Activated CD4-positive, alpha-beta T cell treated with anti-CD3 and anti-CD28 coated beads for 1 hour (primary cell): ENCODE measurements at places on chromosomes 16 and 17.

DNA sequence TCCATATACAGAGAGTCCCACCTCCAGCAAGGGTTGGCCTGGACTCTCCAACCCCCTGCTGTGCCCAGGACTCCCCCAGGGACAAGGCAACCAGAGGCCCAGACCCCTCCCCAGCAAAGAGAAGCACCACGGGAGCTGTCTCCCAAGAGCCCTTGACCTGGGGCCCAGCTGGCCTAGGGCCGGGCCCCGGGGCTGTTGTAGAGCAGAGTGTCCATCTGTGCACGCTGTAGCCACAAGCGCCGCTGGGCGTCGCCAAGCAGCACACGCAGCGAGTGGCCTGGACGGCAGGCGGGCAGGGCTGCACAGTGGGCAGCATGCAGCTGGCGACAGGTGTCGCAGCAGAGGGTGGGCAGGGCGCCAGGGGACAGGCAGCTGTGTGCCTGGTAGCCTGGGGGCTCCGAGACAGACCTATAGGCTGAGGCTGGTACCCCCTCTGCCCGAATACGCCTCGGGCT is 4.3 kb downstream of the SPATA2L start:
- no peak for DNase-seq

- DNase-seq, result no peak
Observed at GRCh38 chr16:19203374-19203966, 35.4 kb downstream of the SYT17 start.

- DNase-seq, result no peak
Observed at GRCh38 chr16:77499373-77500285, 64.8 kb upstream of the ADAMTS18 start.

DNA sequence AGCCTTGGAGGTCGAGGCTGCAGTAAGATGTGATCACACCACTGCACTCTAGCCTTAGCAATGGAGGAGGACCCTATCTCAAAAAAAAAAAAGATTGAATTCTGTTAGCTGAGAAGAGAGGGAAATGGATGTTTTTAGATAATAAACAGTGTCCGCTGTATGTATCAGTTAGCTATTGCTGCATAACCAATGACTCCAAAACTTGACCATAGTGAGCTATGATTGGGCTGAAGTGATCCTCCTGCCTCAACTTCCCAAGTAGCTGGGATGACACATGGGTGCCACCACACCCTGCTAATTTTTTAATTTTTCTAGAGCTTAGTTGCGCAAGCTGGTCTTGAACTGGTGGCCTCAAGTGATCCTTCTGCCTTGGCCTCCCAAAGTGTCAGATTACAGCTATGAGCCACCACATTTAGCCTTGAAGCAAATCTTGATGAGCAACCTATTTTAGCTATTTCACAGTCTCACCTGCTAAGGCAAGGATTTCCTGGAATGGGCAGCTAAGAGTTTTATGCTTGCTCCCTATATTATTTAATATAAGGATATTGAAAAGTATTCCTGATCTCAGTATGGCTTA is 68.3 kb upstream of the ATF7IP2 start:
- no peak for DNase-seq

DNA sequence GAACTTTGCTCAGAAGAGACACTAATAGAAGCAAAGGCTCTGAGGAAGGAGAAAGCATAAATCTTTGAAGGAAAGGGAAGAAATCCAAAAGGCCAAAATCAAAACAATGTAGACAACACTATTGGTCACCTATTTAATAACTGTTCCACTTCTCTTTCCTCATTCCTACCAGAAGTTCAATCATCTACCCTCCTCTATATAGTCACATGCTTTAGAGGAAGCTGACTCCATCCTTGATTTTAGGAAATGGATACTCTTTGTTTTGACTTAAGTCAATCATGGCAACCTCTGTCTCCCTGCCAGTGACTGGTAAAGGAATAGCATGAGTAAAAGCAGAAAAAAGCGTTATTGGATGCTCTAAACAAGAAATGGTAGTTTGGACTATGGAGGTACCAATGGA is 7.3 kb downstream of the BRIP1 start:
- no peak for DNase-seq

- DNase-seq, result no peak
Observed at GRCh38 chr17:44763170-44763569, 4.4 kb downstream of the ADAM11 start.

GRCh38 chr17:64992325-64992802 is 64.2 kb downstream of the GNA13 start:
- no peak for DNase-seq

DNA sequence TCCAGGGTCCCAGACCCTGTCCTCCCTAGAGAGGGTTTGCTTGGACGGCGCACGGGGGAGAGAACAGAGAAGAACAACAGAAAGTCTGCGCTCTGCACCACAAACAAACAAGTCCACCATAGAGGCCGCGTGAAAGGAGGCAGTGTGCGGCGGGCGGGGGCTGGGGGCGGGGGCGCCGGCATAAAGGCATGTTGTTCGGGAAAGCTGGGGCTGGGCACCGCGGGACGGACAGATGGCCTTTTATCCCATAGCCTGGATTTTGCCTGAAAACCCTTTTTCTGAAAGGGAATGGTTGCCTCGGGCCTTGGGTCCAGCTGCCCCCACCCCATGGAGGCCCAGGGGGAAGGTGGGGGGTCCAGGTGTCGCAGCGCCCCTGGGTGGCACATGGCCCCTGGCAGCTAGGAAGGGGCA is 26.0 kb downstream of the FA2H start:
- no peak for DNase-seq

DNA sequence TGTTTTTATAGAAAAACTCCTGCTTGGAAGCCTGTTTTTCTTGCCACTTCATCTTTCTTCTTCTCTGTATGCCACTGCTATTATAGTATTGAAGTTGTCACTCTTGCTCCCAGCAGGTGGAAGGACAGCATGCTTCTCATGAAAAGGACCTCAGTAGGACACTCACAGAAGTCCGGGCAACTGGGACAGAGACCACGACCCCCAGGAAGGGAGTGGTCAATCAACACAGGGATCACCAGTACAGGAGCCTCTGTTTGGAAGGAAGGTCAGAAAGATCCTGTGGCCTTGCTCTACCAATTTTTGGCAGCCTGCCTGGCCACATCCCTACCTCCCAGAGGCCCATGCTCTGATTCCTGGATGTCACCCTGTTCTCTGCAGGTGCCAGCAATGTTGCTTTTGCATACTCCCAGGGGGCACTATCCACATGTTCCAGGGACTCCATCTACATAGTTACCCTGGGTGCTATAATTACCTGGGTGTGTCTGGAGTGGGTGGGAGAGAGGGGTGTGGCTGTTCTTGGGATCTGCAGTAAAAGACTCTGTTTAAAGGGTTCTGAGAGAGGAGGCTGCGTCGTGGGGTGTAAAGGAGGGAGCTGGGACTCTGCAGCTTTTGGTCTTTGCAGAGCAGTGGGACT is 13.7 kb upstream of the AKAP10 start:
- DNase-seq, result no peak

- no peak for DNase-seq
Observed at GRCh38 chr16:75319513-75320411, 68.3 kb upstream of the BCAR1 start.

- no peak for DNase-seq
Observed at GRCh38 chr17:78214706-78215061, 631 bp downstream of the BIRC5 start.

DNA sequence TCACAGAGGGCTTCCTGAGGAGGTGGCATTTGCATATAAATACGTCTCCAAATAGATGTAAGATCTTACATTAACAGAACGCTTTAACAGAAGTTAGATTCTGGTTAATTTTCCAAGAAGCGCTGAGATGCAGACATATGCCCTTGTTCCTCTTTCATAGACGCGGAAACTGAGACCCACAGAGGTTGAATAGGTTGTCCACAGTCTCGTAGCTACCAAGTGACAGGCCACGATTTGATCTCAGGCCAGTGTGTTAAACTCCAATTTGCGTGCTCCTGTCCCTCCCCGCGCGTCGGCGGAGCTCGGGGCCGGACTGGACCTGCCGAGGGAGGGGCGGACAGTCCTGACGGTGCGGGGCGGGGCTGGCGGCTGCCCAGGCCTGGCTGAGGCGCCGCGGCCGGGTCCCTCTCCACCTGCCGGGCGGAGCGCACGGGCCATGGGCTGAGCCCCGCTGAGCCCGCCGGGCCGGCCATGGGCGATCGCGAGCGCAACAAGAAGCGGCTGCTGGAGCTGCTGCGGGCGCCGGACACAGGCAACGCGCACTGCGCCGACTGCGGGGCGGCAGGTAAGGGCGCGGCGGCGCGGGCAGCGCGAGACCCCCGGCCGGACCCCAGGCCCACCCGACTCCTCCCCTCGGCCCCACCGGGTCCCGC is at the start of gene ADAP2:
ADAP2 (plus strand) TSS at position 402 of the 653 bp plus-strand sequence; CDS start at position 472, 70 bp downstream.
- DNase-seq, result no peak

DNA sequence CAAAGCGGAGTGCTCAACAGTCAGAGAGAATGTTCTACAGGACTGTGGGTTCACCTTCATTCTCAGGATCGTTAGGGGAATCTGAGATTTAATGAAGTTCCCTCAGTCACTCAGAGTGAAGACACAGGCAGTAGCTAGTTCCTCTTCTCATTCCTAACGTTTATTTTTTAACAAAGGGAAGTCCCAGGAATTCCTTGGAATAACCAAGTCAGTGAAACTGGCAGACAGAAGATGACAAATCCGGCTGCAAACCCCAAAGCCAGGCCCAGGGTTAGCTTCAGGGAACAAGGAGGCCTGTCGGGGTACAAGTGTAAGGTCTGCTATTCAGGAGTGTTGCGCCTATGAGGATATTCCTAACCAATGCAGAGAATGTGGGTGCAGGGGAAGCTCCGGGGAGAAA is 42.0 kb downstream of the COTL1 start:
- no peak for DNase-seq
